Kidney epithelial cell (primary cell): ENCODE measurements at places on chromosomes 2 and 18. TPM values are rescaled to one million over a fixed set of nuclear protein-coding genes. Genes with fewer than 3 reads are reported as not detected.

DNA sequence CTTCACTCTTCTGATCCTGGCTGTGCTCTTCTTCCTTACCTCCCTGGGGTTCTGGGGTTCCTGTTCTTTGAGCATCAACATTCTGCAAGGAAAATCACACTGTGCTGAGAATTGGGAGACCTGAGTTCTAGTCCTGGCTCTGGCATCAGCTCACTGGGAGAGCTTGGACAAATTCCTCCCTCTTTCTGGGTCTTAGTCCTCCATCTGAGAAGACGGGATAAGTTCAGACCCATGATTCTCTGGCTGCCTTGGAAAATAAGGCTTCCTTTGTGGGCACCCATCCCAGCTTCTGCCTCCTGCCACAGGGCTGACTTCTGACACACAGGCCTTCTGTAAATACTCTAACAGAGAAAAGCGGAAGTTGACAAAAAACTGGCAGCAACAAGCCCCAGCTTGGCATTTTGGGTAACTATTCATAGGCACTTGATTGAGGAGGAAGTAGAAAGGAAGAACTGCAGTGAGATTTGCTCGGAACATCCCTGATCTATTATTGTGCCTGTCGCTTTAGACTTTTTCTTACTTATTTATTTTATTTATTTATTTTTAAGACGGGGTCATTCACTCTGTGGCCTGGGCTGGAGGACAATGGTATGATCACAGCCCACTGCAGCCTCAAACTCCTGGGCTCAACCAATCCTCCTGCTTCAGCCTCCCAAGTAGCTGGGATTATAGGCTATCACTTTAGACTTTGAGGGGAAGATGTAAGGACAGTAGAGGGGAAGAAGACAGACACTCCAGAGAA lies 7.9 kb downstream of the PCBP1 start:
- no peak for DNase-seq

DNA sequence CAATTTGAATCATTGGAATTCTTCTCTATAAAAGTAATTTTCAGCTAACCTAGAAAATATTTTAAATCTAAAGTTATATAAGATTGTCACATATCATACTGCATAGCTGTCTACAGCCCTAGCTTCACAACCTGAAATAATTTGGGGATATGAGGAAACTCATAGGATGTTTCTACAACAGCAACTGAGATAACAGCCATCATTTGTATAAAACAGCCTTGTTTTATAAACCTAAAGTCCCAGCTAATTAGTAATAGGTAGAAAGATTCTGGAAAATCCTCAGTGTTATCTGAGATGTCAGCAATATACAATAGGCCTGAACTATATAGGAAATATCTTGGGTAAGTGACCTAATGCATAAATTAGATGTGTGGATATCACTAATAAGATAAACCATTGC lies 47.6 kb upstream of the TSPYL6 start:
- no peak for DNase-seq

GRCh38 chr2:176283291-176284068 lies 14.2 kb downstream of the MTX2 start:
- DNase-seq = no peak

ARHGAP28 gene
- total RNA-seq = 4.6 and 6.0 TPM in 2 replicates

- DNase-seq = no peak
Observed at GRCh38 chr2:10374362-10374943, 71.7 kb downstream of the HPCAL1 start.

DNA sequence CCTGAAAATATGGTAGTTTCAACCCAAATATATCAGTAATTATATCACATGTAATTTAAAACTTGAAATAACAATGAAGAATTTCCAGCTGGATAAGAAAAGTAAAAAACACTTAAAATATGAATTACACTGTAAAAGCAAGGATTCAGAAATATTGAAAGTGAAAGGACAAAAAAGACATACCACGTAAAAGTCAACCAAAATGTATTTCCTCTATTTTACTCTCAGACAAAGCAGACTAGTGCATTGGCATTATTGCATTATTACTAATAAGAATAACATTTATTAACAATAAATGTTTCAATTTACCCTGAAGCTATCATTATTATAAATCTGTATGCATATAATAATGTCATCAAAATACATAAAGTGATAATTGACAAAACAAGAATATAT lies 445.1 kb upstream of the TRIB2 start:
- no peak for DNase-seq
